ENCODE measurements at places on chromosomes 7 and 10.

- DNase-seq: no peak
Measured at GRCh38 chr7:116229366-116229765, 19.0 kb downstream of the TES start.

GRCh38 chr7:102469972-102470825 is 5.4 kb downstream of the LRWD1 start:
- DNase-seq: no peak

- no peak for DNase-seq
Measured at GRCh38 chr10:7625836-7626235, 40.9 kb downstream of the ITIH5 start.

DNA sequence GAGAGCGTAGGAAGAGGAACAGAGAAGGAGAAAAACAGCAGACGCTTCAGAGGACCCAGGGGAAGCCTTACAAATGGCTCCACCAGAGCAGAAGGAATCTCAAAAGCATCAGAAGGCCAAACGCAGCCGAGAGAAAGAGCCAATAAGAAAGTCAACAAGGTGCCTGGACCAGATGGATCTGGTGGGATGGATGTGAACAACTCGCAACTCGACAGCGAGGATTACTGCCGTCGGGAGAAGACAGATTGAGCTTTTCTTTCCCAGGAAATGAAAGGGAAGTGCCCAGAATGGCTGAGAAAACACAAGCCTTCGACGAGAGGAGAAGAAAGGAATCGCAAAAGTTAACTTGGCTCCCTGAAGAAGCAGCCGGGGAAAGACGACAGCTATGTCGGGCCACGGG is 132.8 kb upstream of the MGMT start:
- no peak for DNase-seq

DNA sequence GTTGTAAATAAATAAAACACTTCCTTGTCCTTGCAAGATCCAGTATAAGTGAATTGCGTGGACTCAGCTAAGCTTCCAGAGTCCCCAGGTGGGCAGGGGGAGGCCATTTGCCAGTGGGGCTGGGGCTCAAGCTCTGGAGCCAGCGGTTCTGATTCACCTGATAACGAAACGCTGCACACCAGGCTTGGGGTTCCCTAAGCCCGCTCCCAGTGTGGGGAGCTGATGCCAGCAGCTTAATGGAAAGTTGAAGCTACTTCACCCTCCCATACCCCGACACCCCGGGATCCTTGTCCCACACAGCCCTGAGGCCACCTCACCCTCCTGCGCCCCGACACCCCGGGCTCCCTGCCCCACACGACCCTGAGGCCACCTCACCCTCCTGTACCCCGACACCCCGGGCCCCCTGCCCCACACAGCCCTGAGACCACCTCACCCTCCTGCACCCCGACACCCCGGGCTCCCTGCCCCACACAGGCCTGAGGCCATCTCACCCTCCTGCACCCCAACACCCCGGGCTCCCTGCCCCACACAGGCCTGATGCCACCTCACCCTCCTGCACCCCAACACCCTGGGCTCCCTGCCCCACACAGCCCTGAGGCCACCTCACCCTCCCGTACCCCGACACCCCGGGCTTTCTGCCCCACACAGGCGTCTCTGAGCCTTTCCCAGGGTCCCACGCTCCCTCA is 30.8 kb downstream of the FKBP6 start:
- no peak for DNase-seq

DNA sequence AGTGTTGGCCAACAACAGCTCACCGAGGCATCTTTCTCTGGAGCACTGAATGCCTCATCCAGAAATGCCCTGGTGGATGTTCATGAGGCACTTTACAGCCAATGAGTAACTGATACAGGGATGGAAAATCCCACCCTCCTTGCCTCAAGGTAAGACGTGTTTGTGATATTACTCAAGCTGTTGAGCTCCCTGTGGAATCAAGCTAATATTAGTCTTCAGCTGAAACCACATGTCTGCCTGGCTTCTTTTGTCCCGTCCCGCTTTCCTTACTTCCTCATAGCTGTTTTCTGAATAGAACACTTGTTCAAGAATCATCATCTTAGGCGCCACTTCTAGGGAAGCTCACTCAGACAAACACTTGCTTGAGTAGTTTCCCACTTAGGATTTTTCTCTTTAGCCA is 422.4 kb downstream of the INHBA start:
- no peak for DNase-seq

DNA sequence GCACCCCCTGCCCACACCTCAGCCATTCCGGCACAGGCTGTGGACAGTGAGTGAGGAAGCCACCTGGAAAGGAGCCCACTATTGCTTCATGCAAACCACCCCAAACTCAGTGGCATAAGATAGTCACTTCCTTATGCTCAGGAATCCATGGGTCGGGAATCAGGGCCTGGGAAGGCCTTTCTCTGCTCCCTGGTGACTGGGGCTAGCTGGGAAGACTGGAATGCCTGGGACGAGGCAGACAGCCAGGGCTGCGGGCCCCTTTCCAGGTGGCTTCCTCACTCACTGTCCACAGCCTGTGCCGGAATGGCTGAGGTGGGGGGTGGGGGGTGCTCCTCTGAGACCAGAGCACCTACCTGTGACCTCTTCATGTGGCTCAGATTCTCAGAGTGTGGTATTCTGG is 74.1 kb upstream of the GRB10 start:
- DNase-seq: no peak

DNA sequence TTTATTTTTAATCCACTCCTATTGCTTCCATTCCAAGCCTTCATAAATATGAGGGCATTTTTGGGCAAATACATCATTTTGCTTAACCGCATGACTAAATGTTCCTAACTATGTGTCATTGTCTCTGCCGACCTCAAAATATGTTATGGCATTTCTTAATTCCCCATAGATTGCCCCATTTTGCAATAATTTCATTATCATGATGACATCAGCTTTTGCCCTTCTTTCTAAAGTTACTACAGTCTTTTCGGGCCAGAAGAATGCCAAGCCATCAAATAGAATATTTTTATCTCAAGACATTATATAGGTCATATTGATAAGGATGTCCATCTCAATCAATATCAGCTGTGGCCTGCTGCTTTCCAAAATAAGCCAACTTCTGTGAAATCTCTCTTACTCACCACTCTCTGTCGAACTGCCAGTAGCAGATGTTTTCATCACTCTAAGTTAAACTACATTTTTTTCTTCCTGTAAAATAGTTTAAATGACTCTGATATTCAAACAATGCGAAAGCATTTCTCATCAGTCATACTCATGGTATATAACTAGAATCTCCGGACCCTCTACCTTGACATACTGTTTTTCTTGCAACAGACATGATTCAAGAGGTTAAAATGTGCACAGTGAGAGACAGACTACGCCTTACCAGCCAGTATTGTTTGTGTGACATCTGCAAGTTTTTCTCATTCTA is 1254.6 kb upstream of the CELF2 start:
- DNase-seq: no peak

DNA sequence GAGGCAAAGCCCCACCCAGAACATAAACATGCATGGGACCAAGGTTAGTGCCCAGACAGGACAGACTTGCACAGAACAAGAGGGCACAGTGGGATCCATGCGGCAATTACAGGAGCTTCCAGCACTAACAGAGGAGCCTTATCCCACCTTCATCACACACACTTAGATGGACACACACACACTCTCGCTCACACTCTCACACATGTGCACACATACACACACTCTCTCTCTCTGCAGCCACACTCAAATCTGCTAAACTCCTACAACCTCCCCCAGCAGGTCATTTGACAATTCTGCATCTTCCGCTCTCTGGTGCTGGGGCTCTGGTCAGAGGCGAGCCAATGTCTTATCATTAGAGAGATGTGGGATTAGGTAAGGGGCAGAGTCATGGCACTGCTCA is 120.5 kb downstream of the UBE2H start:
- DNase-seq: no peak

All from stimulated activated CD4-positive, alpha-beta T cell treated with anti-CD3 and anti-CD28 coated beads, Interleukin-15, amount 100 ng/mL, for 1 hour (primary cell).